Activated CD4-positive, alpha-beta memory T cell treated with anti-CD3 and anti-CD28 coated beads, Interleukin-2, amount 10 ng/mL, durations not matched to agents 7 days and 5 days (primary cell): ENCODE measurements at places on chromosomes 16 and 17.

DNA sequence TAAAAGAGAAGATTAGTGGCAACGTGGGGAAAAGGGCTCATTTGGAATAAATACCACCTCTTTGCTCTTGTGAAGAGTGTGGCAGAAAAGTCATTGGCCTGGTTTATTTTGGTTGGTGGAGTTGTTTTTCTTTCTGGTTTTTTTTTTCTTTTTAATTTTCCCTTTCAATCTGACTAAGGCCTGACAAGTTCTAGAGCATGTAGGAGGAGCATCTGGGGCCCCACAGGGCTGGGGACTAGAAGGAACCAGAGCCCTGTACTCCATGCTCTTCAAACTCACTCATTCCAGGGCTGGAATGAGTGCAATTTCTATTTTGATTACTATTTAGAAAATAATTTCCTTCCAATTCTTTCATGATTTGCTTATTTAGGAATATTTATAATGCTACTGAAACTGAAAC is 13.3 kb downstream of the IRX5 start:
- no peak for DNase-seq

DNA sequence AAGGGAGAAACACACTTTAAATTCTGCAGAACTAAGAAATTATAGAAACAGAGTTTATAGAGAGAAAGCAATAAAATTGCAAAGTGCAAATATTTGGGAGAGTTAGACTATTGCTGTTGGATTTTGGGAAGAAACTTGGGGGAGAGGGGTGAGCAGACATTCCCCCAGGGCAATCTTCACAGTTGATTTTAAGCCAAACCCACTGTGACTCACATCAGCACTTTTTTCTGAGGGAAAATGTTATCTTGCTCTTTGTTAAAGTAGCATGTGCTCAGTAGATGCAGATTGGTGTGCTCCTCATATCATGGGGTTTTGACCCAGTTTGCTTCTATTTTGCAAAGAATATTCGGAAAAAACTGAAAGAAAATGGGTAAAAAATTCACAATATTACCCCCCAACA is 367.6 kb downstream of the CDH11 start:
- DNase-seq: no peak

- DNase-seq: no peak
Observed at GRCh38 chr17:21508211-21508610, 132.1 kb downstream of the KCNJ12 start.

DNA sequence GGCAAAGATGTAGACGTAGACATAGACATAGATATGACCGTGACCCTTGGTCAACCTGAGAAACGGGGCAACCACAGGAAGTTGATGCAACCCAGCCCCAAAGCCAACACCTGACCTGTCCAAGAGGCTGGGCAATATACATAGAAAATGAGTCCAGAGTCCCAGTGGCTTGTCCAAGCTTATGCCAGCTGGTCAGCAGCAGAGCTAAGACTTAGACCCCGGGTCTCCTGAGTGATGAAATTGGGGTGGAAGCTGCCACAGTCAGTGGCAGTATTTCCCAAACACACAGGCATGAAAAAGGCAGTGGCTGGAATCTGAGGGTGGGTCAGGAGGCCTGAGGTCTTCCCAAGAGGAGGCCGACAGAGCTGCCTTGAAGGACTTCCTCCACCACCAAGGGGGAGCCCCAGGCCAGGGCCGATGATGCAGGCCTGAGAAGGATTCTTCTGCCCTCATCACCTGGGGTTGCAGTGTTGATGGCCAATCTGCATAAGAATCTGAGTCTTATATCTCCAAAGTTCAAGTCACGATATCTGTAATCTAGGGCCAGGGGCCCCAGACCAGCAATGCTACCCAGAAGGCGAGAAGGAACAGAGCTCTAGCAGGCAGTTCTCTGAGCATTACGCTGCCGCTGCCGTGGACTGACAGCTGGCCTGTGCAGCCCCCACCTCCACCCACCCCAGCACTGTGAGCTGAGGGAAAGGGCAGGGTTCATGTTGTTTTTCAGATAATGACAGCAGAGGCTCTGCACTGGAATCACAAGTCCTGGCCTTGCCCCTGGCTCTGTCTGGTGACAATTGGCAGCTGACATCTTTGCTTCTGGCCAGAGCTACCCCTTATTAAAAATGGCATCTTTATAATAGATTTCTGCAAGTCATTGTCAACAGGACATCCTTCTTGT is 72.7 kb downstream of the GNAO1 start:
- DNase-seq: no peak

DNA sequence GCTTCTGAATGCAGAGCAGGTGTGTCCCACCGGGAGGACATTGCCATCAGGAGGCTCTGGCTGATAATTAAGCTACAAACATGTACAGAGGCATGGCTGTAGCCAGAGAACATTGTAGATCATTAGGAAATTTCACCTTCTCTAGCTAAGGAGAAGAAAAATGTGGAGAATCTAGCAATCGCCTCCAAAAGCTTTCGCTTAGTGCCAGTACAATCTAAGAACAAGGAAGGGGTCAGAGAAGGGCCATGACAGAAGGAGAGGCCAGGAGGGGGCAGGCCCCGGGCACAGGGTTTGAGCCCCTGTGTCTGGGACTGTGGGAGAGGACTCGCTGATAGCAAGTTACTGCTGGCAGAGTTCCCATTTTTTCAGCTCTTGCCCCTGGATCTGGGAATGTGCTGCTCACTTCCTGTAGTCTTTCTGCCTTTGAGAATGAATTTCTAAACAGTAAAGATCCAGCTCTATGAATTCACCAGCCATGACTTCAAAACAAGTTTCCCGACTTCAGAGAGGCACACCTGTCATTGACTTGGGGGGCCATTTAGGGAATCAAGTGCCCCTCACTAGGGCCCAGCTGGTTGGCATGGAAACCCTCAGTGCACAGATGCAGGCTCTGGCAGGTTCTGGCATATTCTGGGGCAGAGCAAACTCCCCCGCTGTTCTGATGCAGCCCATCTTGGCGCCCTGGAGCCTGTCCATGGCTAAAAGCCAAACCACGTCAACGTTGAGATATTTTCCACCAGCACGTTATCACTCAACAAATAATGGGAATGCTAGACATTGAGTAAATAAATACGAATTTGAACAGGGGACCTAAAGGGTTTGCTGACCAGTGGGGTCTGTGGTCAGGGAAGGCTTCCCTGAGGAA is 59.5 kb upstream of the CACNG4 start:
- DNase-seq: no peak

DNA sequence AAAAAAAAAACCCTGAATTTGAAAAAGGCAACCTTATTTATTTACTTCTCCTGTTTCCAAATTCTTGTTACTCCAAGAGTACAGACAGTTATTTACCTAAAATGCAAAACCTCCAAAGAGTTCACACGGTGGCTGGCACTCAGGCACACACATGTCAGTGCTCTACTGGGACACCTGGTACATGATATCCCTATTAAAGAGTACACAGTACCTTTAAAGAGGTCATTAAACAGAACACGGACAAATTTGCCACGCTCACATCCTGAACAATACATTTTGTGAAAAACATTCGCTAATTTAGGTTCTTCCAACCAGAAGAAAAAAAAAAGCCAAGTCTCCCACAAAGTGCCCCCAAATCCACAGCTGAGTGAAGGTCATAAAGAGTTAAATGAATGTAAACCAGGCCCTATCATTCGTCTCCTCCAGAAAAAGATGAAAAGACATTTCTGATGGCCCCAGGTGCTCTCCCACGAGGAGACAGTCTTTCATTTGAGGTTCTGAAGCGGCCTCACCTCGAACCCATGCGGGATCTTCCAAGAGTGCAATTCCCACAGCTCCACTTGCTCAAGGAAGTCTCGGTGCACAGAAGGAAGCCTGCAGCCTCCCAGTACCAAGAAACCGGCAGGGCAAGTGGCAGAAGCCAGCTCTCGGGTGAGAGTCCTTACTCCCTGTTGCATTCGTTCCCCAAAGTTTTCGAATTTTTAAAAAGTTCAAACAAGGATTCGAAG is 993 bp downstream of the ERN1 start:
- DNase-seq: no peak

- DNase-seq: no peak
Observed at GRCh38 chr16:245105-245504, 10.5 kb downstream of the FAM234A start.

DNA sequence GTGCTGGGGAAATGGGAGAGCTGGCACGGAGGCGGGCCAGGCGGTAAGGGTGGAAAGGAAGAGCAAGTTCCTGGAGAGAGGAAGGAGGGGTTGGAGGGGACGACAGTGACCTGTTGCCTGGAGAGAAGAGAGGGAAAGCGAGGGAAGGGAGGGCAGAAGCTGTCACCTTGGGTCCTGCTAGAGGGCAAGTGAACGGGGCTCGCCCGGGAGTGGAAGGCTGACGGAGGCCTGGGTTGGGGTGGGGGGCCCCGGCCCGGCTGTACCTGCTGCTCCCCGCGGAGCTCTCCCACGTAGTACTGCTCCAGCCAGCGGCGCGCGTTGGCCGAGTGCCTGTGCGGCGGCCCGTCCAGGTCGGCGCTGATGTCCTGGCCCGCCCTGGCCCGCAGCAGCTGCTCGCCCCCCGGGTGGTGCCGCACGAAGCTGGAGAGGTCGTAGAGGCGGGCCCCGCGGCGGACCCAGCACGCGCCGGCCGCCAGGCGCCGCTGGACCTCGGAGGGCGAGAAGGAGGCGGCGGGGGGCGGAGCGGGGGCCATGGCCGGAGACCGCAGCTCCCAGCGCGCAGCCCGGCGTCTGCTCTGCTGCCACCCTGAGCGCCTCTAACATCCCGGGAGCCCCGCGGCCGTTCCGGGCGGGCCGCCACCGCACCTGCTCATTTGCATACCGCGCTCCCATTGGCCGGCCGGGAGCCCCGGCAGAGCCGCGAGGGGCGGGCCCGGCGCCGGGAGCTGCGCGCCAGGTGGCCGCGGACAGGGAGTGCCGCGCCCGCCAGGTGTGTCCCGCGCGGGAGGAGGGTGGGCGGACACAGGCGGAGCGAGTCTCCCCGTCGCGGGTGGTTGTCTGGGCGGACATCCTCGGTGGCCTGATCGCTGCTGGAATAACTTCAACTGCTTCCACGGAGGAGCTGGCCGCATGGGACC is at the start of gene FA2H:
Gene FA2H (minus strand): TSS at position 598 of the 917 bp plus-strand sequence. CDS start 65 bp downstream, at position 533.
- DNase-seq: peak; percentile 72

GRCh38 chr17:57425903-57426880 is 169.9 kb downstream of the MSI2 start:
- no peak for DNase-seq

GRCh38 chr17:9802294-9802693 is 10.9 kb upstream of the DHRS7C start:
- DNase-seq: no peak

DNA sequence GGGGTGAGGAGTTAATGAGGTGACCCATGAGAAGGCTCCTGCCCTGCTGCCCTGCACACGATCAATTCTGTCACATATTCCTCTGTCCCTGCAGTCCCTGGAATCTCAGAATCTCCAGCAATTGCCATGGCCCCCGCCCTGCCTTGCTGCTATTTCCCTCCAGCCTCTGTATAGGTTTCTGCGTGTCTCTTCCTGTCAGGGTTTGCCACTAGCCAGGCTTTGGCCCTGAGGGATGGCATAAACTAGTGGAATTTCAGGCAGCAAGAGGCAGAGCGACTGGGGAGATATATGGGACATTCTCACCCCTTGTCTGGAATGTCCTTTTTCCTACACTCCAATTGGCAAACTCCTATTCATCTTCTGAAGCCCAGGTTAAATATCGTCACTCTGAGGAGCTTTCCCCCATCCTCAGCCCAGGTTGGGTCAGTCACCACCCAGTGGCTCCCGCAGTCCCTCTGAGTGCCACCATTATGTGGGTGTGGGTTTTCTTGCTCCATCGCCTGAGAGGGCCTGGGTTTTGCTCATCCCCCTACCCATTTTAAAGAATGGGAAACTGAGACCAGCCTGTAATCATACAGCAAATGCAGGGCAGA is 15.5 kb upstream of the NATD1 start:
- no peak for DNase-seq
